ENCODE measurements at places on chromosomes 4 and X.

DNA sequence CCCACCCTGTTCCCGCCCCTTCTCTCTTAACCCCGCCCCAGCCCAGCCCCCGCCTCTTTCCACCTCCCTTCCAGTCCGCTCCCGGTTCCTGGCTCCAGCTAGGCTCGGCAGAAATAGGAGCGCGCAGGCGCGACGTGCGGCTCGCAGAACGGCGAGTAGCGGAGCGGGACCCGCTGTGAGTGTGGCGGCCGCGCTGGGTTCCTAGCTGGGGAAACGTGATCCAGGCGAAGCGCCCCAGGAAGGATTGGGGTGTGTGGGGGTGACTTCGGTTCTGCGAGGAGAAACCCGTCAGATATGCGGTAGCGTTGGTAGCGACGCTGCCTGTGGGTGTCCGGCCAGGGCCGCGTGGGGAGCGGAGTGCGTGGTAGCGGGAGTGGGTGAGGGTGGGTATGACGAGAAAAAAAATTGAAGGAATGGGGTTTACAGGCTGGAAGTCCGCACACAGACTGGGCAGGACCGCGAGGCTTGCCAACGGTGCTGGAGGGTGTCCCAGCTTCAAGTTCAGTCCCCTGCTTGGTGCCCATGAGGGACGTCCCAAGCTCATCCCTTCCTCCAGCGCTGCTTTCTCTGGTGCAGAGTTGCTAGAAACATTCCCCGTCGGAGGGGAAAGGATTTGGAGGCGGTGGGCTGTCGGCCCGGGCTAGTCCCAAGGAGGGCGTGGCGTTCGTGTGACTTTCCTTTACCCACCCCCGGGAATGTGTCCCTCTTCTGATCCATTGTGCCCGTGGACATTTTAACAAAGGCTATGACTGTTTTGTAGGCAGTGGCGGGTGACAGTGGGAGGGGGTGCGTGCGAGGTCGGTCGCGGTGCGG, at the start of gene PRRG1:
PRRG1 (plus strand) TSS at position 144 of the 813 bp plus-strand sequence. CDS start 56,886 bp downstream, outside the sequence.
- peak; percentile 27 for DNase-seq

DNA sequence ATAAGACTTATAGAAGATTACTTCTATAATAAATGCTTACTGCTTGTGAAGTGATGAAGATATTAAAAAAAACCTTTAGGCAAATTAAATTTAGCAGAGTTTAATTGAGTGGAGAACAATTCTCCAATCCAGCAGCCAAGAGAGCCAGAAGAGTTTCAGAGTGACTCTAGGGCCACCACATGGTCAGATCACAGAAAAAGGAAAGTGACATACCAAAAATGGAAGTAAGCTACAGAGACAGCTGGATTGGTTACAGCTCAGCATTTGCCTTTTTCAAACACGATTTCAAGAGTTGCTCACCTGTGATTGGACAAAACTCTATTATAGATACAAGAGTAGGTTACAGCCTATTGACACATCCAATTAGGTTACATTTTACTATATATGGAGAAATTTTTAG, 79.0 kb upstream of the TRAM1L1 start:
- no peak for DNase-seq

DNA sequence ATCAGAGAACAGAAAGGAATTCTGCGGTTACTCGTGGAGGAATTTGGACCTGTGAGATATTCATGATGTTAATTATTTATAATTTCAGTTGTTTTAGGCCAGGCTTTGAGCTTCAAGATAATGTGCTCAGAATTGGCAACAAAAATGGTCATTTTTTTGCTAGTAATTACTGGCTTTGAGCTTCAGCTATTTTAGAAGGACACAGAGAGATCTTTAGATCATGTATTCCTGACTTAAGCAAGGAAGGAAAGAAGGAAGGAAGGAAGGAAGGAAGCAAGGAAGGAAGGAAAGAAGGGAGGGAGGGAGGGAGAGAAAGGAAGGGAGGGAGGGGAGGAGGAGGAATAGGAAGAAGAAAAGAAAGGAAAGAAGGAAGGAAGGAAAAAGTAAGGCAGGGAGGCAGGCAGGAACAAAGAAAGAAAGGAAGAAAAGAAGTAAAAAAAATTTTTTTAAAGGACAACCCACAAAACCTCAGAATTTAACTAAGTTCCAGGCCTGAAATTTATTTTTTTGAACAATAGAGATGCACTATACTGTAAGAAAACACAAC, 277.9 kb upstream of the KLF3 start:
- no peak for DNase-seq

DNA sequence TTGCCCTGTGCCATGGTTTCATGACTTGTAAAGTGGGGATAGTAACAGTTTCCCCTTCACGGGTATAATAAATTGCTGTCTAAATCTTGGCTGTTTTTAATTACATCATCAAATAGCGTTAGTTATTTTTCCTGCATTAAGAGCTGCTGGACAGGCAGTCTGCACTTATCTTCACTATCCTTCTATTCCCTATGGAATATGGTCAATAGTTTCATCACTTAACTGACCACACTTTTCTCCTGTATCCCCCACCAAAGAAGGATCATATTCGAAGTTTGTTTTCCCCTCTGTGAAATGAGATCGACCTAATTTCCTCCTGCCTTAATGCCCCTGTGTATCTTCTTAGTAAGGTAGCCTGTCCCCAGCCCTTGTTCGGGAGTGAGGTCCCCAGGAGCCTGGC, 133.2 kb downstream of the SHROOM3 start:
- DNase-seq: no peak

- DNase-seq: no peak
Observed at GRCh38 chrX:153761863-153762262, 2.2 kb upstream of the PLXNB3 start.

- DNase-seq: no peak
Observed at GRCh38 chr4:11866391-11866790, 437.7 kb upstream of the HS3ST1 start.

DNA sequence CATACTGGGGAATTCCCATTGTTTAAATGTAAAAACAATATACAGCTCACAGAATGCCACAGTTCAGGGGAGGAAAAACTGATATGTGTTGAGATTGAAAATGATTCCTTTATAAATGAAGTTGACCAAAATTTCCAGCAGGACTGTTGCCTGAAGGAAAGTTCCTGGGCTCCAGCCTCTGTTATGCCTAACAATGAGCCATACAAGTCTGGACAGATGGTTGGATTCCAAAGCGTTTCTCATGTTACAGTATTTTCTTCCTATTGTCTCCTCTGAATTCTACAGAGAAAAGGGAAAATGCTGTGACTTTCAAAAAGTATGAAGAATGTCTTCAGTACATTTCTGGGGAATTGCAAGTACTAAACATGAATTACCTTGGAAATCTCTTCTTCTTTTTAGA, 73.3 kb downstream of the ALPK1 start:
- no peak for DNase-seq

GRCh38 chr4:112038861-112039260, 106.4 kb upstream of the FAM241A start:
- no peak for DNase-seq

- no peak for DNase-seq
Observed at GRCh38 chr4:126238013-126238412, 923.3 kb downstream of the FAT4 start.

DNA sequence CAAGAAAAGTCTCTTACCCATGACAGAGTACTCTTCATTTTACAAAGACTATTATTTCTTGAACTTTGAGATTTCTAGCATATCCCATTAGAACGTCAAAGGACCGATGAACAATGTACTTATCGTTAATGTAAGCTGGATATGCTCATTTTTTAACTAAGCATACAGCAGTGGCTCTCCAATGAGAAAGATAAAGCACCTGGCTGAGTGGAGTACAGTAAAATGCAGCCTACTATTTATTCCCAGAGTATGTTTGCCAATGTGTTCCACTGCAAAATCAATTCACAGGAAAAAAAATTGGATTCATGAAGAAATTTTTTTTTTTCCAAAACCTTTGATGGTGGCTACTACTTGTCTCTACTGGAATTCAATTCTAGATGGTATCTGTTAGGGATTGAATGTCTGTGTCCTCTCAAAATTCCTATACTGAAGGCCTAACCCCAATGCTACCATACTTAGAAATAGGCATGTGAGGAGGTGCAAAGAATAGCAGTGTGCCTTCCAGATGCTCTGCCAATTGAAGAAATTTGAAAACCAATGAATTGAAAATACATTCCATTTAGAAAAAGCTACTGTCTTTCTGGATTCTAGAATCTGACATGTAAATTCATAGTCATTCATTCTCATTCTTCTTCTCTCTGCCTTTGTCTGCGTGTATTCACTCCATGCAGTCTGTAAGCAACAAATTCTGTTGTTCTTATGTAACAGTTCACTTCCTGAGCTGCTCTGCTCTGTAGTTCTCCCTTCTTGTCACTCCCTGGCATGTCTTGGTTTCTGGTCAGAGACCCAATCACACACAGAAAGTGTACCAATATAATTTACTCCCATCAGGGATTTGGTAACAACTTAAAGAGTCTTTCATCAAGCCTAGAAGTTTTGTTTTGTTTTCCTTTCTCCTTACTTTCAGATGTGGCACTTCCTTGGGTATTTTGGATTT, 61.4 kb downstream of the PAPSS1 start:
- no peak for DNase-seq

GRCh38 chrX:46642145-46642544, 68.6 kb downstream of the CHST7 start:
- no peak for DNase-seq

DNA sequence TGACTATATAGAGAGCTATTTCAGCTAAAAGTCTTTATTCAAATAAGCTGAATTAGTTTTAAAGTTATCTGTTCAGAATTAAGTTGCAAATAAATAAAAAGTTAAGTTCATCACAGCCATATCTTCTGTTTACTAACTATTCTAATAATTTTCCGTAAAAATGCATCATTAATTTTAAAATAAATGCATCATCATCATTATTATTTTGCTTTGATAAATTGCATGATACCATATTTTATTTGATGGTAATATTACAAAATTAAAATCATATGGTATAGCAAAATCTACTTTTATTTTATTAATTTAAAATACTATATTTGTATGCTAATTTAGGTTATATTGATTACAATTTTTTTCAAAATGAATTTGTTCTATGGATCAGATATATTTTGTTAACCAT, 357.3 kb upstream of the NDST4 start:
- DNase-seq: no peak

- no peak for DNase-seq
Observed at GRCh38 chr4:151718984-151719955, 41.5 kb downstream of the GATB start.

DNA sequence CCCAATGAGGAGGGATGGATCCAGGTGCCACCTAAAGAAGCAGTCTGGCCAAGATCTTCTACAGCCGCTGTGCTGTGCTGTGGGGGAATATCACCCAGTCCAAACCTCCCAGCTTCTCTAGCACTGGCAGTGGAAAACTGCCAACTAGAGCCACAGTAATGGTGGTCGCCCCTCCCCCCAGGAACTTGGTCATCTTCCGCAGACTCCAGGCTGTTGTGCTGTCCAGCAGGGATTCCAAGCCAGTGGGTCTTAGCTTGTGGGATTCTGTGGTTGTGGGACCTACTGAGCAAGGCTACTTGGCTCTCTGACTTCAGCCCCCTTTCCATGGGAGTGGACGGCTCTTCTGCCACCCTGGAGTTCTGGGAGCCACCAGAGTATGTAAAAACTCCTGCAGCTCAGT, 18.2 kb downstream of the GPRASP1 start:
- no peak for DNase-seq

GRCh38 chrX:22404297-22404696, 131.6 kb downstream of the CBLL2 start:
- DNase-seq: no peak

DNA sequence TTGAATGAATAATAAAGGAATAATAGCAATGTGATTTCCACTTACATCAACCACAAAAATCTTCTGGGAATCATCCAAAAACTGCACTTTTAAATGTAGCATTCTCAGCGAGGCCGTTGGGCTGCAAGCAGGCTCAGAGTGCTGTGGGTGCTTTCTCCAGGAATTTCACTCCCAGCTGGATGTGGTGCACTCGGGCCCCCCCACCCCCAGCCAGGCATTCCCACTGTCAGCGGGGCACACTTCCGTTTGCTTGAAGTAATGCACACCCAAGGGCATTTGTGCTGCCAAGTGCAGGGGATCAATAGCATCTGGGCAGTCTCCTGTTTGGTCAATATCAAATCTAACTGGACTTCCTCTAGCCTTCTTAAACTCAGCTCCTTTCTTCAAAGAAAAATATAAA, at the start of gene FRMD7:
FRMD7 (minus strand) TSS at position 278 of the 400 bp plus-strand sequence; CDS start at position 102, 176 bp downstream.
- DNase-seq: no peak
